ENCODE measurements at places on chromosomes 11 and 22.

- no peak for DNase-seq
Observed at GRCh38 chr11:83720675-83721074, 434.5 kb upstream of the CCDC90B start.

DNA sequence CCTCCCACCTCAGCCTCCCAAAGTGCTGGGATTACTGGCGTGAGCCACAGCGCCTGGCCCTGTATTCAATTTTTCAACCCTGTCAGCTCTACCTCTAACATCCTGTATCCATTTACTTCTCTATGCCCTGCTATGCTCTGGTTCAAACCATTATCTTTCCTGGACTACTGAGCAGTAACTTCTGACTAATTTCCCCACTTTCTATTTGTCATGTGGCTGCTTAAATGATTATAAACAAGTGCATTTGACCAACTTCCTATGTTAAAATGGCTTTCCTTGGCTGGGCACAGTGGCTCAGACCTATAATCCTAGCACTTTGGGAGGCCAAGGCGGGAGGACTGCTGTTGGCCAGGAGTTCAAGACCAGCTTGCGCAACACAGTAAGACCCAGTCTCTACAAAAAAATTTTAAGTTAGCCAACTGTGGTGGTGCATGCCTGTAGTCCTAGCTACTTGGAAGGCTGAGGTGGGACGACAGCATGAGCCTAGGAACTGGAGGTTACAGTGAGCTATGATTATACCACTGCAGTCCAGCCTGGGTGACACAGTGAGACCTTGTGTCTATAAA, 2.1 kb downstream of the MED19 start:
- no peak for DNase-seq

DNA sequence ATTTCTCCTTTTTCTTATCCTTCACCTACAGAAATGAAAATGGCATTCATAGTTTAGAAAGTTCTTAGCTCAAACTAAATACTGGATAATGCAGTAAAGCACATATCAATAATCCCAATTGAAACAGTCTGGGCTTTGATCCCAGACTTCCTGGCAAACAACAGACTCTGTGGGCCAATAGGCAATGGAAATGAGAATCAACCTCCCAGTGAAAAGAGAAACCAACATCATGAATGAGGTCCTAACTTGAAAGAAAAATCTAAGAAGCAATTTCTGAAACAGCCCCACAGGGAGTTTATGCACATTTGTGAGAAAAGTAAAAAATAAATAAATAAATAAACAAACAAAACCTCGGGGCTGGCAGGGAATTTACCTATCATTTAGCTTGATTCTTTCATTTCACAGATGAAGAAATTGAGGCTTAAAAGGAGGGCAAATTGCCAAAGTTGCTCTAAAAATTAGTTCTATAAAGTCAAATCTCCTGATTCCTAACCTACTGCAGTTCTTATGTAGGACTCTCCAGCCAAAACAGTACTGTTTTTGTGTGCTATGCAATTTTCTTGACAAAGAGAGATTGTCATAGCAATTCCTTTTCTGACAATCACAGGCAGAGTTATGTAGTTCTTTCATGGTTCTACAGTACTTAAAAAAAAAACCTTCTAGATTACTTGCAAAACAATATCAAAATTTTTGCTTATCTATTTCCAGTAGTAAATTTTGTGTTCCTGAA, 265.8 kb downstream of the GRM5 start:
- peak; percentile 66 for DNase-seq

DNA sequence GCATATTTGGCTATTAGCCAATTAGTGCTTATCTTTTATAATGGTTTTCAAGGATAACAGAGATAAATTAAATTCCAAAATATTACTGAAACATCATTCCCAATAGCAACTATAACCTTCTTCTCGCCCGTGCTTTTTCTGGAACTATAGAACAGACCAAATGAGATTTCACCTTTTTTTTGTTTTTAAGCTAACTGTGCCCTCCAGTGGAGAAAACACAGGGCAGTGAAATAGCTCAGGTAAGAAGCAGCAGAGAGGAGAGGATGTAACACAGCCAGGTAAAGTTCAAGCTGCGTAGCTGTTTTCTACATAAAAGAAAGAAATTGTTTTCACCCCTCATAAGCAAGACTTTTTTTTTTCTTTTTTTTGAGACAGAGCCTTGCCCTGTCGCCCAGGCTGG, 28.2 kb downstream of the HSD17B12 start:
- no peak for DNase-seq

GRCh38 chr22:38082986-38083710, 836 bp downstream of the SLC16A8 start:
- no peak for DNase-seq

DNA sequence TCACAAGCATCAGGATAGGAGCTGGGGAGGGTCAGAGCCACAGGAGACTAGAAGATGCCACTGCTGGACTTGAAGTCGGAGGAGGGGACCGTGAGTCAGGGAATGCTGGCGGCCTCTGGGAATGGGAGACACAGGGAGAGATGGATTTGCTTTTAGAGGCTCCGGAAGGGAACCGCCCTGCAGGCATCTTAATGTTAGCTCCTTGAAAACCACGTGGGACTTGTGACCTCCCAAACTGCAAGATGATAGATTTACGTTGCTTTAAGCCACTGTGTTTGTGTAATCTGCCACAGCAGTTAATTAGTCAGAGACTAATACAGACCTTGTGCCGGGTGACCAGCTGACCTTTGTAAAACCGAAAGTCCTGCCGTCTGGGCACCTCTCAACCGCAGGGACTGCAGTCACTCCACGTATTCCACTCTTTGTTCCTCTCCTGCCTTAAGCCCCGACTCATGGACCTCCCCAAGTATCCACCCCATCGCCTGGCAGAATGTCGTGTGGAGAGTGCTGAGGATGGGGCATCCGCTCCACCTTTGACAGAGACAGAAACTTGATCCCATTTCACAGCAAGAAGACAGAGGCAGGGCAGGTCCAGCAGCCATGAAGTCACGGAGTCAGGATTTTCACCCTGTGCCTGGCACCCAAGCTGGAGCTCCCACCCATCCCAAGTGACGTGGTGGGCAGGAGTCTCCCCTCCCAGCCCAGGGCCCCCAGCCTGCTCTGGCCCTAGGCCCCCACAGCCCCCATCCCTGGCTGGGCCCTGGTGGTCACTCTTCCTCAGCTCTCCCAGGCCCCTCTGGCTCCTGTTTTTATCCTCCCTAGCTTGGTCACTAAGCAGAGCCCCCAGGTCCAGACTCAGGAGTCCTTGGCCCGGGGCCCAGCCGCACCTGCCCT, 19.4 kb upstream of the CTSD start:
- peak; percentile 67 for DNase-seq

- DNase-seq = no peak
Observed at GRCh38 chr22:27952779-27953178, 33.7 kb upstream of the PITPNB start.

DNA sequence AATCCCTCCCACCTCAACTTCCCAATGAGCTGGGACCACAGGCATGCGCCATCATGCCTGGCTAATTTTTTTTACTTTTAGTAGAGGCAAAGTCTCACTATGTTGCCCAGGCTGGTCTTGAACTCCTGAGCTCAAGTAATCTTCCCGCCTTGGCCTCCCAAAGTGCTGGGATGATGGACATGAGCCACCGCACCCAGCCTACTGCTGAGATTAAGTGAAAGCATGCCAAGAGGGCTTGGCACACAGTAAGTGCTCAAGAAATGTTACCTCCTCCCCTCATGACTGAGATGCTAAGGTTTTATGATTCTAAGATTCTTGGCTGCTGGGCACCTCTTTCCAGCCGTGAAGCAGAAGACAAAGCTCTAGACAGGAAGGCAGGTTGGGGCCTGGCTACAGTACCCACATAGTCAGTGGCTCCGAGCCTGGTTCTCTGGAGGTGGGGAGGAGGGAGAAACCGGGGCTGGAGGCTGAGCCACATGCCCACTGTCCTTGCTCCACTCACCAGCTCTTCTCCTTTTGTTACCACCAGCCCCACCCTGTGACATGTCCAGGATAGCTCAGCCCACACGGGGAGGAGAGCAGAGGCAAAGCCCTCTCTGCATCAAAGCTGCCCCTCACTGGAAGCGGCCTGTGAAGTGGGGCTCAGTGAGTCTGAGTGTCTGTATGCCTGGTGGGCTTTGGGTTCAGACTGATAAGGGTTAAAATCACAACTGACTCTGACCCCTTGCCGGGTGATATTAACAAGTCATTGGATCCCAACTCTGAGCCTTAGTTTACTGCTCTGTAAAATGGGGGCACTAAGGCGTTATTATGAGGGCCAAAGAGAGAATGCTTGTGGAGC, 12.9 kb downstream of the ARHGEF17 start:
- DNase-seq = no peak

- no peak for DNase-seq
Observed at GRCh38 chr11:33741806-33742205, 5.6 kb upstream of the CD59 start.

- no peak for DNase-seq
Observed at GRCh38 chr22:46057246-46058090, 80.5 kb upstream of the WNT7B start.

DNA sequence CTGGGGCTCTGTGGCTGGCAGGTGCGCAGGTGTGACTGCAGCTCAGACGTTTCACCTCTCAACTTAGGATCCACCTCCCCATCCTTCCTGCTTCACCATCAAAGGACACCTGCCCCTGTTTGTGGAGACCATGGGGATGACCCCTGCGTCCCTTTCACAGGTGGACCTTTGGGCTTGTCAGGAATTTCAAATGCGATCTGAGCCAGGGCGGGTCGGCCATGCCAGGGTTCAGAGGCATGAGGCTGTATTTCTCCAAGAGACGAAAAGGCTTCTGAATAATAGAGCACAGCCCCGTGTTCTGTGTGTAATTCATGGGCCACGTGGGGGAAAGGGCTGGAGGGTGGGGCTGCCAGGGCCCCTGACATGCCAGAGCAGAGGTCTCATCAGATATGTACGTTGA, 668.0 kb downstream of the BRD1 start:
- no peak for DNase-seq

GRCh38 chr11:10499874-10500601, 40.9 kb downstream of the RNF141 start:
- DNase-seq = no peak

DNA sequence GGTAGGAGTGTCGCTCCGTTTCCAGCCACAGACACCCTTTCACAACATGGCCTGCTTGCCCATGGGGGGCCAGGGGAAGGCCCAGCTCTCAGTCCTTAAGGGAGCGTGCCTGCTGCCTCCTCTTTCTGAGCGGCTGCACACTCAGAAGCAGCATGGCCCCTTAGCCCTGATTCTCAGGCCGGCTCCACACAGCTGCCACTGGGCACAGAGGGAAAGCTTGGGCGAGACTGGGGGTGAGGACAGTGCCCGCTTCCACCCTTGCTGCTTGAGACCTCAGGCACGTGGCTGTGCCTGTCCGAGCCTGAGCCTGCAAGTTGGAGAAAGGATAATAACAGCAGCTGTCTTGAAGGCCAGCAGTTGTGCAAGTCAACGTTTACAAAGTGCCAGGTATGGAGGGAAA, 416.3 kb downstream of the SHANK2 start:
- no peak for DNase-seq

DNA sequence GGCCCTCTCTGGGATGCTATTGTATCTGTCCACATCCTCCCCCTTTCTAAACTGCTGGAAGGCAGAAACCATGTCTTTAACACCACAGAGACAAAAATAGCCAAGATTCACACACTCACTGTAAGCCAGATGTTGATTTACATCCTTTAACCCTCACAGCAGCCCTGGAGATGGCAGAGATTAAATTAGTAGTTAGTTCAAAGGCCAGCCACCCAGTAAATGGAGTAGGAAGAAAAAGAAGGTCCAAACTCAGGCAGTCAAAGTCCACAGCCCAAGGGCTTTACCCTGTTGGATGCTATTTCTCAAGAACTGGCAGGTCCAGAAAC, 2.1 kb upstream of the ZNHIT2 start:
- no peak for DNase-seq

- DNase-seq = no peak
Observed at GRCh38 chr22:40231618-40232313, 54.0 kb downstream of the TNRC6B start.

GRCh38 chr11:66592457-66593302, at the start of the genes CCDC87 and CCS:
Gene CCDC87 (minus strand): TSS chr11:66593063. CDS start chr11:66593015, 48 bp downstream.
Gene CCS (plus strand): TSS chr11:66593185. CDS start chr11:66593262, 77 bp downstream.
- DNase-seq = peak; percentile 83

GRCh38 chr22:49261616-49262015, 566.1 kb downstream of the BRD1 start:
- DNase-seq = no peak

DNA sequence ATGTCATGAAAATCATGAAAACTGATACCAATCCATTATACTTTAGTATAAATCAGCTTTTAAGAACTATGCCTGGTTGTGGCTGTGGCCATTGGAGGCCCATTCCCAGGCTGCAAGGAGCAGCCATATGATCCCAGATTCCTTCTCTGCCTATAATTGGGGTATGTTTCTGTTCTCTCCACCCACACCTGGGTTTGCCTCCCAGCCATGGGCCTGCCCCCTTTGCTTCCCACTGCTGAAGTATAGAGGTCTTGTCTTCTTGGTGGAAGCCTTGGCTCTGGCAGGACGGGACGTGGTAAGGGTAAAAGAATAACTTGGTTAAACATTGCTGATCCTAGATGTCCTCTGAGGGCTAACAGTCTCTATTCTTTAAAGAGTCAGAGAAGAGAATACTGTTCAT, 2.4 kb downstream of the MICAL2 start:
- DNase-seq = no peak

DNA sequence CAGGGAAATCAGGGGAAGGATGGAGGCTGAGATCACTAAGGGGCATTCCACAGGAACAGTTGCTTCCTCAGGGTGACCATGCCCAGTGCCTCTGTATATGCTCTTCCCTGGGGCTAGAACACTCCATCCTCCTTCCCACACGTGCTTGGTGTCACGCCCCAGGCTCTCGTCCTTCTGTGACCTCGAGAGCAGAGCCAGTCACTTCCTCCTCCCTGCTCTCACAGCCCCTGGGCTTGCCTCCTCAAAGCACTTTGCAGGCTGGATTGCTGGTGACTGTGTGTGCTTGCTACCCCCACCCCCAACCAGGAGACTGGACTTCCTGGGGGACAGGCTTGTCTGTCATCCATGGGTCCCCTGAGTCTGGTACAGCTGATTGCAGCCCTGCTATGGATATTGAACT, 56.5 kb upstream of the AMPD3 start:
- peak; percentile 47 for DNase-seq

DNA sequence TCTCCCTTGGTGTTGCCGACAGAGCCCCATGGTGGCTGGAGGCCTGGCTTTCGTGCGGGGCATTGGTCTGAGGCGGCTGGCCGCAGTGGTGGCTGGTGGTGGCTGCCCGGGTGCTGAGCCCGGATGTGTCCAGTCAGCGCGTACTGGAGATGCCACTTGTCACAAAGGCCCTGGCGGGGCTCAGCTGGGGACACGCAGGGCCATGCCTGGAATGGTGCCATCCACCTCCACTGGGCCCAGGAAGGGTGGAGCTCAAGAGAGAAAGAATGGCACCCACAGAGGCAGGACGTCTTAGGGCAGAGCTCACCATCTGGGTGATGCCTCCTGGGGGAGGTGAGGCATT, 92.5 kb downstream of the CEP164 start:
- DNase-seq = no peak

Measured in foreskin melanocyte (primary cell).